Mammary epithelial cell (primary cell): ENCODE measurements at places on chromosomes 7 and 10. TPM values are rescaled to one million over a fixed set of nuclear protein-coding genes. Genes with fewer than 3 reads are reported as not detected.

Gene RTKN2
- 2.7 TPM for total RNA-seq

Gene VWA2
- 0.14 and 0.35 TPM in 2 replicates for total RNA-seq

Gene SUN3
- total RNA-seq: not detected

Gene CRCP
- total RNA-seq: 35.3 and 43.0 TPM in 2 replicates

Gene ELOVL3
- 0.17 TPM for total RNA-seq

Gene TLL2
- 0.17 TPM for total RNA-seq

Gene EVX1
- total RNA-seq: not detected in 2 replicates

Gene FAM24A
- not detected in 2 replicates for total RNA-seq

Gene TMEM140
- not detected in 2 replicates for total RNA-seq

Gene CCDC3
- total RNA-seq: 7.7 TPM

Gene TFPI2
- total RNA-seq: 360 and 608 TPM in 2 replicates

Gene RPEL1
- 0.16 TPM in 1 of 2 replicates, not detected in the other for total RNA-seq

Gene PTN
- 2.4 and 3.2 TPM in 2 replicates for total RNA-seq

Gene VPS37D
- 1.1 and 2.2 TPM in 2 replicates for total RNA-seq

Gene ADAM8
- total RNA-seq: 0.33 TPM

Gene CRHR2
- not detected for total RNA-seq

Gene KIF11
- total RNA-seq: 2.7 TPM

Gene ATRNL1
- total RNA-seq: 0.26 TPM in 1 of 2 replicates, not detected in the other

Gene ADCY1
- total RNA-seq: 8.0 and 8.4 TPM in 2 replicates

Gene TEX36
- total RNA-seq: not detected

Gene INSYN2A
- total RNA-seq: 0.17 TPM

Gene WNT8B
- total RNA-seq: not detected

Gene TBC1D12
- total RNA-seq: 15.7 TPM

Gene GRID1
- total RNA-seq: not detected in 2 replicates

Gene SFTPA1
- not detected in 2 replicates for total RNA-seq

Gene GHRHR
- total RNA-seq: not detected in 2 replicates

Gene CTNNA3
- not detected for total RNA-seq

Gene FAM24B
- total RNA-seq: 17.1 and 28.7 TPM in 2 replicates

Gene MRC1
- not detected in 2 replicates for total RNA-seq

Gene TMEM213
- total RNA-seq: not detected in 2 replicates

Gene GNAI1
- total RNA-seq: 39.8 TPM

Gene H2BK1
- total RNA-seq: not detected in 2 replicates

Gene RSPH10B2
- not detected for total RNA-seq

Gene RBAK
- 12.5 TPM for total RNA-seq

Gene GJD4
- not detected for total RNA-seq

Gene ZNF680
- total RNA-seq: 5.9 and 7.6 TPM in 2 replicates

Gene SPOCK2
- total RNA-seq: 0.49 and 0.86 TPM in 2 replicates

Gene EN2
- 0.17 TPM for total RNA-seq

Gene COBL
- total RNA-seq: not detected in 2 replicates

Gene AKR1C8
- total RNA-seq: not detected in 2 replicates

Gene PDCD4
- 133 and 142 TPM in 2 replicates for total RNA-seq

Gene AIFM2
- total RNA-seq: 7.8 and 11.8 TPM in 2 replicates

Gene CYP2C18
- total RNA-seq: not detected

Gene SFRP4
- total RNA-seq: not detected in 2 replicates

Gene TRIP6
- total RNA-seq: 129 and 137 TPM in 2 replicates

Gene SEMA3E
- total RNA-seq: 10.3 TPM

Gene LIPJ
- total RNA-seq: 0.17 TPM

Gene OR6B1
- total RNA-seq: not detected in 2 replicates

Gene CLDN3
- total RNA-seq: 0.83 TPM

Gene PRSS2
- total RNA-seq: not detected
